ENCODE measurements at places on chromosomes 4 and X.
A peak's percentile ranks its signal among the peaks of the same experiment; 100 is the strongest.

DNA sequence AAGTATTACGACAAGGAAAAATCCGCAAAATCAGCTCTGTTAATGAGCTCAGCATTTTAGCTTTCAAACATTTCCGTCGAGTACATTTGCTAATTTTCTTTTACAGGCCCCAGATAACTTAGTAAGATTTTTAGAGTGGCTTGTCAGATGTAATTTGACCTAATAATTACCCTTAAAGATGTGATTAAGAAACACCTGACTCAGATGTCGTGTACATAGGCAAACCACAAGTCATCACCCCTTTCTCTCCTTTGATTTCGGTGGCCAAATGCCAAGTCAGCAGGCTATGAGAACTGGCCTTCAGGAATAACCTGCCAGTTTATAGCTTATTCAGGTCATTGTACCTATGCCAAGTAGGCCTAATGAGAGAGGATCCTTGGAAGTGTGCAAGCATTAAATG lies 369.6 kb downstream of the PCDH7 start:
- H3K27ac ChIP-seq = no peak overlapping the region
- H3K4me3 ChIP-seq = no peak overlapping the region
- H3K27me3 ChIP-seq = no peaks in the 10 kb centered on the region
- H3K36me3 ChIP-seq = no peaks in the 10 kb centered on the region

DNA sequence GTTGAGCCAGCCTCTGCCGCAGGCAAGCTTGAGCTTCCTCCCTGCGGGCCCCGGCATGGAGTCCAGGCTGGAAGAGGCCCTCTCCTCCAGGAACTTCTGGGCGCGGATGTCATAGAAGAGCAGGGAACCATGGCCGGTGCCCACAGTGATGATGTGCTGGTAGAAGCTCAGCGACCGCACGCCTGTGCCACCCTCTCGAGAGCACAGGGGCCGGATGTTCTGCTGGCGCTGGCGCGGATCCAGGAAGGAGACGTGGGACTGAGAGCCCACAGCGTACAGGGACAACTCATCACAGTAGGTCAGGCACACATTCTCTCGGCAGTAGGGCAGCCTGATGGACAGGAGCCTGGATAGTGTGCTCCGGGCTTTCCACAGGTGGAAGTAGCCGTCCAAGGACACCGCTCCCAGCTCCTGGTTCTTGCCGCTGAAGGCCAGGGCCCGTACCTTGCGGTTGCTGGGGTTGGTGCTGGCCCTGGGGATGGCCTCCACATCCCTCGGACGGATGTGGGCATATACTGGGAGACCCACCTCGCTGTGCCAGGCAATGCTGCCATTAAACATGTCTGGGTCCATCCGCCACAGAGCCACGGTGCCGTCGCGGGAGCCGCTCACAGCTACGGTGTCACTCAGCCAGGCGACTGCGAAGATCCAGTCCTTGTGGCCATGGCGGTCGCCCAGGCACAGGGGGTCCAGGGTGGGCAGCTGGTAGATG lies 1.2 kb downstream of the DCAF12L2 start:
- H3K27ac ChIP-seq = no peak overlapping the region
- no peaks in the 10 kb centered on the region for H3K36me3 ChIP-seq
- no peaks in the 10 kb centered on the region for H3K4me1 ChIP-seq
- no peak for DNase-seq

GRCh38 chrX:153947009-153947769 lies 2.7 kb upstream of the RENBP start:
- DNase-seq = peak; percentile 59
- H3K4me3 ChIP-seq = no peak overlapping the region
- peaks cover 32% of the 10 kb centered on the region for H3K27me3 ChIP-seq
- H3K36me3 ChIP-seq = no peaks in the 10 kb centered on the region

GRCh38 chr4:181799561-181800069 lies 443.6 kb upstream of the TENM3 start:
- H3K4me1 ChIP-seq = no peaks in the 10 kb centered on the region
- no peak overlapping the region for H3K27ac ChIP-seq
- no peaks in the 10 kb centered on the region for H3K36me3 ChIP-seq
- no peaks in the 10 kb centered on the region for H3K27me3 ChIP-seq

- H3K27ac ChIP-seq = no peak overlapping the region
- no peaks in the 10 kb centered on the region for H3K36me3 ChIP-seq
- no peak overlapping the region for H3K4me3 ChIP-seq
- H3K4me1 ChIP-seq = no peaks in the 10 kb centered on the region
Observed at GRCh38 chr4:174403177-174403543, 119.1 kb downstream of the HPGD start.

DNA sequence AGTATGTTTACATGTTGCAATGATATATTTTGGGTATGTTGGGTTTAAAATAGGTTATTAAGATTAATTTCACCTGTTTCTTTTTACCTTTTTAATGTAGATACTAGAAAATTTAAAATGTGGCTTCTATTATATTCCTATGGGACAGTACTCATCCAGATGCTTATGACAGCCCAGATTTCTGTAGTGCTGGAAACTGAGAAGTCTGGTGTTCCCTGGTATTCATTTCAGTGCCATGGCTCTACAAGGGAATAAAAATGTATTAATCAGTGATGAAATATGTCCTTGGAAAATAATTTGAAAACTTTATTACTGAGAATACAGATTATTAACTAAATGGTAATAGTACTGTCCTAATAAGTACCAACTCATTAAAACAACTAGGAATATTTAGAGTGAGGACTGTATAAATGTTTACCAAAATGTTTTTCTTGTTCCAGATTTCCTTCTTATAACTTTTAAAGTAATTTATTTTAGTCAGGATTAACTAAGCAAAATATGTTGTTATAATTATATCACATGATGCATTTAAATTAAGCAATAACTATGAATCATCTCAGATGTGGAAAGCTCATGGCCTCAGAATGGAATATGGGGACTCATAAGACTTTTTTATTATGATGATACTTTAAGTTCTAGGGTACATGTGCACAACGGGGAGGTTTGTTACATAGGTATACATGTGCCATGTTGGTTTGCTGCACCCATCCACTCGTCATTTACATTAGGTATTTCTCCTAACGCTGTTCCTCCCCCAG lies 25.3 kb downstream of the ARHGAP24 start:
- H3K4me1 ChIP-seq = peaks cover 5% of the 10 kb centered on the region
- H3K27me3 ChIP-seq = no peaks in the 10 kb centered on the region
- no peaks in the 10 kb centered on the region for H3K36me3 ChIP-seq
- no peak for DNase-seq

DNA sequence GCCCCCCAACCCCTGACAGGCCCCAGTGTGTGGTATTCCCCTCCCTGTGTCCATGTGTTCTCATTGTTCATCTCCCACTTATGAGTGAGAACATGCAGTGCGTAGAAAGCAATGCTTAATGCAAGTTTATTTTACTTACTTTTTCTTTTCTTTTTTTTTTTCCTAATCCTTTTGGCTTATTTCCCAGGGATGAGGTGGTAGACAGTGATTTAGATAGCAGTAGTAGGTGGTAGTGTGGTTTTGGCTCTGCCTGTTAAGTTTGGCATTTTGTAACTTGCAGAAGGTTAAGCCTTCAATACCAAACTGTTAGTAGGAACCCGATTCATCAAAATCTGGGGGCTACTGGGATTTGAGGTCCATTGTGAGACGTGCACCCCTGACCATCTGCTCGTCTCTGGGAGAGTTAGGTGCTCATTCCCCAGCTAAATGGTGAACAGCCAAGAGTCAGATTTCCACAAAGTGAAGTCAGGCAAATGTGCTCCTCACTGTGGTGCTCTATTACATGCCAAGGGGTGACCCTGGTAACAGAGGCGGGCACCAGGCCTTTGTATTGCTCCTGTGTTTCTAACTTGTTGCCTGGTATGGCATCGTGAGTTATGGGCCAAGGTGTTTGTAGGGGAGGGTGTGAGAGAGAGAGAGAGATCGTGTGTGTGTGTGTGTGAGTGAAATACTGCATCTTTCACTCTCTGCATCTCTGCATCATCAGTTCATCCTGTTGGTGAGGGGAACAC lies 70.3 kb downstream of the PHOX2B start:
- no peak overlapping the region for H3K27ac ChIP-seq
- no peaks in the 10 kb centered on the region for H3K4me1 ChIP-seq
- H3K4me3 ChIP-seq = no peak overlapping the region
- DNase-seq = no peak

DNA sequence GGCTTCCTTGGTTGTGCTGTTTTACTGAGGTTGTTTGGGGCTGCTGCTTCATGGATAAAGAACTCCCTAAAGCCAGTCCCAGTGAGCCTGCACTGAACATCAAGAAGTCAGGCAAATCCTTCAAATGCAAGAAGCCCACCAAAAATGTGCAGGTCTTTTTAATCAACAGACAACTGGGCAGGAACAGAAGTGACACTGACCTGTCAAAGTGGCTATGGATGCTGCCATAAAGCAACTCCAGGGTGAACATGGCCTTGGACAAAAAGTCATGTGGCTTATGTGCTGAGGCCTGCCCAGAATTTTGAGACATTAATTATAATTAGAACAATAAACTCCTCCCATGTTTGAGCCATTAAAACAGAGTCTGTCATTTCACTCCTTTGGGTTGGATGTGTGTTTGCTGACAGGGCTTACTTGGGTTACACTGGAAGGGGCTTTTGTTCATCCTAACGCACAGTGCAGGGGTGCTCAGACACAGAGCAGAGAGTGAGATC lies at the start of gene ETDC:
ETDC (plus strand) TSS at position 51 of the 494 bp plus-strand sequence; CDS start at position 51, 0 bp downstream.
- H3K27ac ChIP-seq = no peak within 1 kb of the TSS
- no peaks in the 10 kb centered on the region for H3K4me1 ChIP-seq
- H3K36me3 ChIP-seq = no peaks in the 10 kb centered on the region
- no peak for DNase-seq
- H3K27me3 ChIP-seq = no peaks in the 10 kb centered on the region

- no peaks in the 10 kb centered on the region for H3K27me3 ChIP-seq
- H3K4me1 ChIP-seq = no peaks in the 10 kb centered on the region
- H3K36me3 ChIP-seq = no peaks in the 10 kb centered on the region
- H3K27ac ChIP-seq = no peak overlapping the region
- no peak overlapping the region for H3K4me3 ChIP-seq
Observed at GRCh38 chrX:40513012-40513411, 67.8 kb upstream of the ATP6AP2 start.

DNA sequence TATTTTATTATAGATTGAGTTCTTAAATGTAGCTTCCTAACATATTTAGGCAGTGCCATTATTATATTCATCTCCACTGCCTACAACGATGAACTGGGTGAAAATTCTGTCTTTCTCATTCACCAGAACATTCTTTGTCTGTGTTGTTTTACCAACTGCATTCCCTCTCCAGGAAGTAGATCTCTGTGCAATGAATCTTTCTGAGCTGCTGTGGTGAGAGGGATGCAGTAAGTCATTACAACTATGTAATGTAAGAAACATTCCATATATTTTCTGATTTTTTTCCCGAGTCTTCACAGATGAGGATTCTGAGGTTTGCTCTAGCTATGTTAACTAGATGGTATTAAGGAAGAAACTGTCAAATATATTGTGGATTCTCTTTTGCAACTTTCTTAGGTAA lies 811.9 kb upstream of the PCDH7 start:
- H3K36me3 ChIP-seq = no peaks in the 10 kb centered on the region
- no peak overlapping the region for H3K4me3 ChIP-seq
- H3K4me1 ChIP-seq = no peaks in the 10 kb centered on the region

GRCh38 chr4:25133132-25133531 lies 27.1 kb downstream of the SEPSECS start:
- H3K27me3 ChIP-seq = no peaks in the 10 kb centered on the region
- no peak overlapping the region for H3K27ac ChIP-seq
- no peaks in the 10 kb centered on the region for H3K4me1 ChIP-seq
- DNase-seq = no peak
- no peak overlapping the region for H3K4me3 ChIP-seq

DNA sequence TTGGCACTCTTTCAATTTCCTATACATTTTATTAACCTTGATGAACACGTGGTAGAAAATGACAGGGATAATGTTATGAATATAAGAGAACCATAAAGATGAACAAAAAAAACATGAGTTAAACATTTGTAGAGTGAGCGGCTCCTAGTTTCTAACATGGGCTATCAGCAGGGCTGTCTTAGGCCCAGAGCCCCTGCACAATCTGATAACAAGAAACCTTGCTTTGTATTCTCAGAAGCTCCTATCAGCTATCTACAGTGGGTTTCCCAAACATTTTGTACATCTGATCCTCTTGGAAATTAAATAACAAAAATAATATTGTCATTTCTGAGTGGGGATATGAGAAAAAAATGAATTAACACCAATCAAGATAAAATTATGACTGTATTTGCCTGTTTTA lies 10.6 kb upstream of the RBPJ start:
- DNase-seq = no peak
- H3K27me3 ChIP-seq = no peaks in the 10 kb centered on the region
- no peaks in the 10 kb centered on the region for H3K36me3 ChIP-seq
- no peak overlapping the region for H3K27ac ChIP-seq

DNA sequence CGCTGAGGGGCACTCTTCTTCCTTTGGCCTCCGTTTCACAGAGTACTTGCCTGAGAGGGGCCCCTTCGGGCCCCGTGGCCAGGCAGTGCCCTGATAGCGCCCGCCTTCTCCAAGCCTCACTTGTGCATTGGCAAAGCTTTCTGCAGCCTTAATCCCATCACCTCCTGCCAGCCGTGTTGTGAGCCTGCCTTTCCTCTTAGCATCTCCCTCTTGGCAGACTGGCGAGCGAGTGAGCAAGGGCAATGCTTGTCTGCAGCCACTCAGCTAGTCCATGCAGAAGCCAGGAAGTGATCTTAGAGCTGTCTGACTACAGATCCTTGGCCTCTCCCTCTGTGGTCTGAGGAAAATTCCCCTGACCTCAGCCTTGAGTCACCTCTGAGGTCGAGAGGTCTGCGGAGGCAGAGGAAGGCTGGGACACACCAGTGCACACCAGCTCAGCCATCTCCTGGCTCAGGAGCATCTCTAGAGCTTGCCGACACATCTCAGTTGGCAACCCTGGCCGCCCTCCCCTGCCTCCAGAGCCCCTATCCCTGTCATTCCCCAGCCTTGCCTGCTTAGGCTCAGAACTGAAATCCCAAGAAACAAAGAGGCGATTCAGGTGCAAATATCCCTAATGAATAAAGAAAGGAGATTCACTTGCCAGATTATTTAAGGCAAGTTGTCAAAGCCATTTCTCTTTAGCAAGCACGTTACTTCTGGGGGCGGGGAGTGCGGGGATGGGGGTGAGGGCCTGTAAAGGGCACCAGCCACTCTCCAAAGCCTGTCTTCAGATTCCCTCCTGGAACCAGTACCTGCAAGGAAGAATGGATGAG lies 143.5 kb upstream of the MAMLD1 start:
- no peaks in the 10 kb centered on the region for H3K4me1 ChIP-seq
- no peaks in the 10 kb centered on the region for H3K36me3 ChIP-seq
- H3K27me3 ChIP-seq = peaks cover 39% of the 10 kb centered on the region
- no peak overlapping the region for H3K27ac ChIP-seq
- DNase-seq = no peak

GRCh38 chrX:49947781-49948180 lies 25.4 kb downstream of the CLCN5 start:
- no peaks in the 10 kb centered on the region for H3K4me1 ChIP-seq
- H3K36me3 ChIP-seq = no peaks in the 10 kb centered on the region
- H3K4me3 ChIP-seq = no peak overlapping the region
- H3K27ac ChIP-seq = no peak overlapping the region
- no peaks in the 10 kb centered on the region for H3K27me3 ChIP-seq
- no peak for DNase-seq

- no peak overlapping the region for H3K4me3 ChIP-seq
- no peaks in the 10 kb centered on the region for H3K36me3 ChIP-seq
- H3K27me3 ChIP-seq = no peaks in the 10 kb centered on the region
- H3K4me1 ChIP-seq = no peaks in the 10 kb centered on the region
- H3K27ac ChIP-seq = no peak overlapping the region
- no peak for DNase-seq
Observed at GRCh38 chr4:1080432-1080831, 32.9 kb downstream of the RNF212 start.

Data from breast epithelium (tissue), 4 donors.